Epithelial cell of proximal tubule (primary cell): ENCODE measurements at places on chromosomes 11 and 22.
A peak's percentile ranks its signal among the peaks of the same experiment; 100 is the strongest.

DNA sequence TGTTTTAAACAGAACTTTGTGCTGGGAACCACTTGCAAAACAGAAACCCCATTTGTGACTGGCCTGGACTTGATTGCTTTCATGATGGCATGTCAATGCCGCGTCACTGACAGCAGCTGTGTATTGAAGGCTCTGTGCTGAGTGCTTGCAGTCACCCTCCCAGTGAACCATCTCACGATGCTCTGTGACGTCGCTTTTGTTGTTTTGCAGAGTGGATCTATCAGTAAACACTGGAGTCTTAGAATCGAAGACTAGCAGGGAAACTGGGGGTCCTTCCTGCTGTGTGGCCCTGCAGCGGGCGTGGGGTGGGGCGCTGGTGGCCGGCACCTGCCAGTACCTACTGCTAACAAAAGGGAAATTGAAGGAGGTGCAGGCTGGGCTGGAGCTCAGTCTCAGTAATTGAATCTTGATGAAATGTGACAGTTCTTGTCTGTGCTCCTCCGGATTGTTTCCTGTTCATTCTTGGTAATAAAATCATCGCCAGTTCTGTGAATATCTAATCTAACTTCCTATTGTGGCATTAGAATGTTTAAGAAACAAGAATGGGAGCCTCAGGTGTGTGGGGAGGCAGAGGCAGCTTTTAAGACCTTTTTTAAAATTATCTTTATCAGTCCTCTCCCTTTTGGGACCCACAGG lies 50.5 kb upstream of the PARVG start:
- no peak for DNase-seq

- DNase-seq = no peak
Measured at GRCh38 chr22:26479792-26480610, 3.6 kb downstream of the HPS4 start.

DNA sequence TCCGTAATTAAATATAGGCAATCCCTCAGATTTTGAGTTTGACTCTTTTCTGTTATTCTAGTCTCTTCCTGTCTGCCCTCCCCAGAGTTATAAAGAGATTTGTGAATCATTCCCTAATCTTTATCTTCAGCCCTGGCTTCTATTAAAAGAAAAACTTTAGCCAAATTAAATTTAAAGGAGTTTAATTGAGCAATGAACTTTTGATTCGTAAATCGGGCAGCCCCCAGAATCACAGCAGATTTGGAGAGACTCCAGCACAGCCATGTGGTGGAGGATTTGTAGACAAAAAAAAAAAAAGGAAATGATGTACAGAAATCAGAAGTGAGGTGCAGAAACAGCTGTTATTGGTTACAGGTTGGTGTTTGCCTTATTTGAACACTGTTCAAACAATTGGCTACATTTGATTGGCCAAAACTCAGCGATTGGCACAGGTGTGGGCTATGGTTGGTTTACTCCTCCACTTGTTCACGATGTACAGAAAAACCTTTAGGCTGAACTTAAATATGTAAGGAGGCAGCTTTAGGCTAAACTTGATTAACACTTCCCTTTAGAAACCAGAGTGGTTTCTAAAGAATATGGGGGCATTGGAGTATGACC lies 2.3 kb upstream of the ALKBH8 start:
- DNase-seq = no peak

GRCh38 chr22:39655831-39656230 lies 85.3 kb downstream of the CACNA1I start:
- DNase-seq = no peak

- DNase-seq = no peak
Measured at GRCh38 chr11:123587559-123587958, 66.9 kb downstream of the SCN3B start.

- no peak for DNase-seq
Measured at GRCh38 chr11:111452817-111453552, 59.2 kb downstream of the BTG4 start.

- DNase-seq = no peak
Measured at GRCh38 chr11:72926076-72926475, 111.9 kb downstream of the ATG16L2 start.

GRCh38 chr11:724049-724777 lies 18.2 kb downstream of the EPS8L2 start:
- no peak for DNase-seq

DNA sequence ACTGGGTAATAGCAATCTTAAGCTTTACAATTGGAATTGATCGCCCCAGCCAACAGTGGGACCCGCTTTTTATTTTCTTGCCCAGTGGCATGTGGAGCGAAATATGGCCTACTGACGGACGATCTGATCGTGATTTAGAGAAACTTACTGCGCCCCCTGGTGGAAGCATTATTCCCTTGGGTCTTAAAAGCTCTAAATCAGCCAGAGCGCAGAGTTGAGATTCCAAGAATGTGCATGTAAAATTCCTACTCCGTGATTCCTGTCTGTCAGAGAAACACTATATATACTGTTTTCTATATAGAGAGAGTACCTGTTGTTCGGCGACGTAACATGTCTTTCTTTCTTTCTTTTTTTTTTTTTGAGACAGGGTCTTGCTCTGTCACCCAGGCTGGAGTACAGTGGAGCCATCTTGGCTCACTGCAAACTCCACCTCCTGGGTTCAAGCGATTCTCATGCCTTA lies 3.7 kb upstream of the DPF2 start:
- no peak for DNase-seq

DNA sequence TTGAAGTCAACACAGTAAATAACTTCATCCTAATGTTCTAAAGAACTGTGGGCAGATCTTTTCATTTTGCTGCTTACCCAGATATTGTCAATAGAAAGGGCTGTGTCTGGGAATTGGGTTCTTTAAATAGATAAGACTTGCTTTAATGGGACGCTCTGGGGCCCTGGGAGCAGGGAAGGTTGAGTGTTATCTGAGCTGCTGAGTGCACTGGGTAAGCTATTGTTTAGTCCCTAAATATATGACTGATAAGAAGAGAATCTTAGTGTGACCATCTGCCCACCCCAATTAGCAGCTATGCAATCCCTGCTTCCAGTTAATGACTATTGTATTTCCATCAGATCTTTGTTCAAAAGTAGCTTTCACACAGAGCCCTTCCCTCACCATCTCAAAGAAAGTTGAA lies 44.4 kb downstream of the ARHGAP42 start:
- DNase-seq = no peak

GRCh38 chr11:130718120-130718519 lies 198.2 kb downstream of the SNX19 start:
- DNase-seq = no peak

DNA sequence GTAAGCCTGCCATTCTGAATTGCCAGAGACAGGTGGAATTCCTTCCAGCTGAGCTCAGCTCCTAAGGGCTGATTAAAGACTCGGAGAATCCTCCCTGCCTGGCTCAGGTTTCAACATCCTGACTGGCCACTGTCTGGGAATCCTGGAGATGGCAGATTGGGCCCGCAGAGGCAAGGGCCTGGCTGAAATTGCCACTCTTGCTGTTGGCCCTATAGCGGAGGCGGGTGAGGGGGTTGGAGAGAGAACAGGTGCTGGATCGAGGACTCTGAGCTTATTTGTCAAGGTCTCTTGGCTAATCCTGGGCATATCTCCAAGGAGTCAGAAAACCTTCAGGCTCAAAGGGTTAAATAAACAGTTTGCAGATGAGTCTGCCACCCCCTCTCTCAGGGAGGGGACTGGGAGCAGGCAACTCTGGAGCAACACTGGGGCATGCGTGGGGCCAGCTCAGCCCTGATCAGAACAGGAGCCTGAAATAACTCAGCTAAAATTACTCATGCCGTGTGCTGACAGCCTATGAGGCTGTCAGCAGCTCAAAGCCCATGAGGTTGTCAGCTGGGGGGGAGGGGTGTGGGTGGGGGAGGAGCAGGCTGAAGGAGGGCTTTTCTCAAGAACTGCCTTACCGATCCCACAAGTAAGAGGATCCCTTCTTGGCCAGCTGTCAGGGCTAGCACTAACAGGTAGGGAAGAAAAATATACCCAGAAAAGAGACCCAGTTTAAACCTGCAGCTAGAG lies 14.7 kb upstream of the MFRP start:
- peak; percentile 87 for DNase-seq

DNA sequence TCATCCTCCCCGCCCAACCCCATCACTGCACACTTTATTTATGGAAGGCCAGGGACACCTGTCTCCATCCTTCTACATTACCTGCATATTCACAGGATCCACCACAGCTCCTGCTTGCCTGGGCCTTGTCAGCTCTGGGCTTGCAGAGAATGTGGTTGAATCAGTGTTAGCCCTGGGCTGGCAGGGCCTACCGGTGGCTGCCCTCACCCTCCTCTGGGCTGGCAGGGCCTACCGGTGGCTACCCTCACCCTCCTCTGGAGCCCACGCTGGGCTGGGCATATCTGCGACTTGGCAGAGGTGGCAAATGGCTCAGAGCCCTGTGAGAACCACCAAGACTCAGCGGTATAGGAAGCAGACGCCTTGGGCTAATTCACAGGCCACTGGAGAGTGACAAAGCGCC lies 300.9 kb downstream of the NTM start:
- DNase-seq = no peak

DNA sequence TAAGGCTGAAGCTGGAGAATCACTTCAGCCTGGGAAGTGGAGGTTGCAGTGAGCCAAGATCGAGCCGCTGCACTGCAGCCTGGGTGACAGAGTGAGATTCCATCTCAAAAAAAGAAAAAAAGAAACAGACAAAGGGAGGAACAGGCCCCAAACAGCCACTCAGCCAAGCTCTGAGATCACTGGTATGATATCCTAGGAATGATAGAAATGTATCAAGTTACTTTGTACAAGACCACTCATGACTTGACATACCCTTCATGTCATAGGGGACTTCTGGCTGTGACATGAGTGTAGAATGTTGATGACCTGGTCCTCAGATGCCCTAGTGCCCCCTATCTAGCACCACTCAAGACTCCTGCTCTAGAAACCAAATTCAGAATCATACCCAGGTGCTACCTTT lies 216.5 kb downstream of the NAV2 start:
- DNase-seq = no peak

DNA sequence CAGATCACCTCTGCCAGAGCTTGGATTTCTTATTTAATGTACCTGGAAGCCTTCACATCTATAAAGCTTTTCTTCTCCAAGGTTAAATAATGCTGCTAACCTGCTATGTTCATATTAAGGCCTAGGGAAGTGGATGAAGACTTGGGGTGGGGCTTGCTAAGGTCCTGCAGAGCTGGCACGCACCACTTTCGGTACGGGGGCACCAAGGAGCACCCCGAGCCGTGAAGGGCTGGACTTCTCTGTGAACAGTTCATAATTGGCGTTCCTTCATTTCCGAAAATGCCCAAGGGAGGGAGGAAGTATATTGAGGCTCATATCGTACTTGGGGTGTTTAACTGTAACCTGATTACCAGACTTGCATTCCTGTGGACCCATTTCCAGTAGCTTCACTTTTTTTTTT lies 59.6 kb downstream of the ST14 start:
- DNase-seq = no peak

DNA sequence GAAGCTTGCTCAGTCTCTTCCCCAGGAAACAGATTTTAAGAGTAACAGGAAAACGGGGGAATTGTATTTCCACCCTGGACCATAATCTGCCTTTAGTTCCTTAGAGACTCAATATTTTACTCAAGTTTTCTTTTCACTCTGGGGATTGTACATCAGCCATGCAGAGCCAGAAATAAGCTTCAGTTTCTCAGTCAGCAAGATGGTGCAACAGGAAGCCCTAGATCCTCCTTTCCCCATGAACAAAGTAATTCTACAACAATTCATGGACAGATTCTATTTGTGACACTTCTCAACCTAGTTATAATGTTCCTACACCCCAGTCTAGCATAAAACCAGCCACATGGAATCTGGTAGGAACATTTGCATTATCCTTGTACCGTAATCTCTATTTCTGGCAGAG lies 24.7 kb downstream of the OR8B2 start:
- DNase-seq = no peak

- no peak for DNase-seq
Measured at GRCh38 chr11:44464741-44465140, 100.7 kb upstream of the CD82 start.

DNA sequence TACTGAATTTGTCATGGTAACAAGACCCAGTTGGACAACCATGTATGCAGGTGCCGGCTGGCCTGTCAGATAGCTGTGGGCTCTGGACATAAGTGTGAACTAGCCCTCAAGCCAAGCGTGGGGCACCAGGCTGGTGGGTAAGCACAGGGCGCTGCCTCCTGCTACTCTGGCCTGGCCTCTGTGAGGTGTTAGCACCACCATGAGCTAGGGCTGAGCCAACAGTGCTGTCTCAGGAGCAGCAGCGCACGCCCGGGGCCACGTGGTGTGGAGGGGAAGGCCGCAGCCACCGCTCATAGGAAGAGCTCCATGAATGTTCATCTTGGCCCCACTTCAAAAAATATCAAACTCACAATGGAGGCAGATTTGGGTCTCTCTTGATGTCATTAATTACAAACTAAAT lies 35.3 kb upstream of the GNB1L start:
- DNase-seq = no peak

DNA sequence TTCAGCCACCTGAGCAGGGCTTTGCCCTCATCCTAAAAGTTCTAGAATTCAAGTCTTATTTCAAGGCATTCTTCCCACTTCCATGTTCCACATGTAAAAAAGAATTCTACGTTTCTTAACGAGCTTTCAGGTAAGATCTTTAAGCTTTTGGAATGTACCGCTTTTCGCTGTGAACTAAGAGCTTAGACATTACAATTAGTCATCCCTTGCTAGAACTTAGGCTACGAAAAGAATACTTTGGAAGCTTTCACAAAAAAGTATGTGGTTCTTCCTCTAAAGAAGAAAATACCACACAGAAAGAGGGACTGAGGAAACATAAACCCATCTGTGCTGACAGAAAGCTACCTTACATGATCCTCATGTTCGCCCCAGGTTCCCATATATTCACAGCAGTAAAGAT lies 1.9 kb downstream of the NUMA1 start:
- DNase-seq = no peak

DNA sequence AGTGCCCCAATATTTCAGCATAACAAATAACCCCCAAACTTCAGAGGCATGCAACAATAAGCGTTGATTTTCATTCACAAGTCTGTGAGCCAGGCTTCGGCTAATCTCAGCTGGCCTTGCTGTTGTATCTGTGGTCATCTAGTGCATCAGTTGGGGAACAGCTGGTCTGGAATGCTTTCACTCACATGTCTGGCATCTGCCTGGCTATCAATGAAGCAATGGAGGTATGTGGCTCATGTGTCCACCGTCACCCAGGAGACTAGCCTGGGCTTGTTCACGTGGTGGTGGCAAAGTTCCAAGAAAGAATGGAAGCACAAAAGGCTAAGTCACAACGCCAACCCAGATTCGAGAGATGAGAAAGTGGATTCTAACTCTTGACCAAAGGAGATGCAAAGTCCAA lies 304.8 kb upstream of the ISX start:
- no peak for DNase-seq

DNA sequence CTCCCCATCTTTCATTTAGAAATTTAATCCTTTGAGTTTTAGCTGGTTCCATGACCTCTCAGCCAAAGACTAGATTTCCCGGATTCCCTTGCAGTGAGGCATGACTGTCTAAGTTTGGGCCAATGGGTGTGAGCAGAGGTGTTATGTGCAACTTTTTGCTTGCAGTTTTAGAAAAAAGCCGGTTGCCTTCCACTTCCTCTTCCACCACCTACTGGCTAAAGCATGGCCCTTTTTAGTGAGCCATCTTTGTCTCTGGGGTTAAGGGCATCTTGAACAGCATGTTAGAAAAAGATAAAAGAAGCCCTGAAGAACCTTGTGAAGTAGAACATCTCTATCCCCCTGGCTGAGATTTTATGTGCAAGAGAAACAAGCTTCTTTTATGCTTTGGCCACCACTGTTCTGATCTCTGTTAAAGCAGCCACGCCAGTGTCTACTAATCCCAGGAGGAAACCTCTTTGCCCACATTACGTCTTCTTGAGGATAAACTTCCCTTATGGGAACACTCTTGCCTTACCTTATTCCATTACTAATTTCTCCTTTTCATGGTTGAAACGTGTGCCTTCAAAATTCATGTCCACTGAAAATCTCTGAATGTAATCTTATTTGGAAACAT lies 279.9 kb downstream of the TENM4 start:
- DNase-seq = no peak
